ENCODE measurements at places on chromosomes 3 and 15. TPM values are rescaled to one million over a fixed set of nuclear protein-coding genes. Genes with fewer than 3 reads are reported as not detected.

The DPPA2 gene
- total RNA-seq = not detected

GRCh38 chr3:120569222-120570057, 26.7 kb upstream of the NDUFB4 start:
- DNase-seq = no peak

The ANKUB1 gene
- total RNA-seq = not detected

The NXPE3 gene
- total RNA-seq = 3.1 TPM

The BDH1 gene
- 49.0 TPM for total RNA-seq

The FBXO40 gene
- not detected for total RNA-seq

DNA sequence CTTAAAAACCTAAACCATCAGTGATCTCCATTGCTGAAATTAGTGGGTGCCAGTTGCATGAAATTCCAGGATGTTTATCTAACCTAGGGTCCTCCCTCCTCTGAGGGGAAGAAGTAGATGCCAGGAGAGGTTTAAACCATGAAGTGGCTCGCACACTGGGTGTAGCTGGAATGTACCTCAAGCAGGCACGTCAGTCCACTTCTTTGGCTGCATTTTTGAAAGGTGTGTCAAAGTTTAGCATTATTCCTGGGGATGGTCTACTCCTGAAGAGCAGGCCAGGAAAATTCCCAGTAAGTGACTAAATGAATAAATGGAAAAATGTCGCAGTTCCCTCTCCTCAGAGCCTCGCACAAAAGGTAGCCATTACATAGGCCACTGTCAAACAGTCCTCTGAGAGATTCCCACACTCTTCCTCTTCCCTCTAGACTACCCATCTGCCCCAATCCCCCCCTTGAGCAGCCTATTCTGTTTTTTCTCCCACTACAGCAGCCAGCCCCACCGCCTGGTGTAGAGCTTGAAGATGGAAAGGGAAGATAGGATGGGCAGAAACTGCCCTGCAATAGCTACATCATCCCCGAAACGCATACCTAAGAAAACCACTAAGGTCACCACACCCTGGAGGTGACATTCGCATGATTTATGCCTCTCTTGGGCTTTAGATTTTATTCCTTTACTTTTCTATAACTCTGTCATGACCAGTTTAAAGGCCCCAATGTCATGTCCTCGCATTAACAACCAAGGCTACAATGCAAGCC, 655 bp upstream of the TMOD3 start:
- DNase-seq = peak; percentile 14

GRCh38 chr3:16236856-16237393, 27.8 kb downstream of the DPH3 start:
- no peak for DNase-seq

The COL6A5 gene
- total RNA-seq = not detected

DNA sequence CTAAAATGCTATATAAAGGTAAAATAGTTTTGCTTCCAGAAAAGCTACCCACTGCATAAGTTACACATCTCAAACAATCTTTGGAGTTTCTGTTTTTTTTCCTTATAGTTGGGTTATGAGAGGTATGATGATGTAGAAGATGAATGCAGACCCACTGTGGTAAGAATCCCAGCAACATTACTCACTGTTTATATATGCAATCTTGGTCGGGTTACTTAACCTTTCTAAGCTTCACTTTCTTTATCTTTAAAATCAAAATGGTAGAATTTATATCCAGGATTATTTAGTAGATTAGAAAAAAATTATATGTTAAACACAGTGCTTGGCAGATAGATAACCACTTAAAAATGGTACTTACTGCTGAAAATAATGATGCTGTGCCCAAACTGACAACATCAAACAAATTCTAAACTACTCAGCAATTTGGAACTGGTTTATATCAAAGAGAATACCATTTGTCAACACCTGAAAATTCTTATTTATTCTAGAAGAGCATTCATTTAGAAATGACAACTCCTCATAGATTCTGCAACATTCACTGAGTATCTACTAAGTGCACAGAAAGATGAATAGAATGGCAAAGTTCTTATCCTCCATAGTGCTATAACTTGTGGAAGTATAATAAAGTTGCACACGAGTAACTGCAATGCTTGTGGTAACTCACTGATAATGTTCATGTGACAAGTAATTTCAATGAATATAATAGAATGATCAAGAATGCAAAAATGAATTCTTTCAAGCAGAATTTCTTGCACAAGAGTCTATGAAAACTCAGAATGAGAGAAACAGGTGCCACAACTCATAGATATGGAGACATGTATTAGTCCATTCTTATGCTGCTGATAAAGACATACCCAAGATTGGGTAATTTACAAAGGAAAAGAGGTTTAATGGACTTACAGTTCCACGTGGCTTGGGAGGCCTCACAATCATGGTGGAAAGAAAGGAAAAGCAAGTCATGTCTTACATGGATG, 129.0 kb upstream of the SLC7A14 start:
- DNase-seq = no peak

The CHRD gene
- total RNA-seq = not detected

DNA sequence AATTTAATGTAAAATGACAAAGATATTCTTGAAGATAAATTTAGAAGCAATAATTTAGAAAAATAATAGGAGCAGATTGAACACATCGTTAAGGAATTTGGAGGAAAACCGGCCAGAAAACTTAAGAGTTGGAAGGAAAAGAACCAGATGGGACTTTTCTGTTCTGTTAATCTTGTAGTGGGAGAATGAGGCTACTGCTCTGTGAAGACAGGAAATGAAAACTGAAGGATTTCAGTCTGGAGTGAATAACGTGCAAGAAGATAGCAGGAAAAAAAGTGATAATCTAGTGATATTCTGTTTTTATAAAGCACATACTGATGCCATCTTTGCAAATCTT, 74.2 kb downstream of the DPPA2 start:
- DNase-seq = no peak

The SV2B gene
- 1.4 TPM for total RNA-seq

- no peak for DNase-seq
Measured at GRCh38 chr3:31433679-31433992, 99.1 kb upstream of the STT3B start.

DNA sequence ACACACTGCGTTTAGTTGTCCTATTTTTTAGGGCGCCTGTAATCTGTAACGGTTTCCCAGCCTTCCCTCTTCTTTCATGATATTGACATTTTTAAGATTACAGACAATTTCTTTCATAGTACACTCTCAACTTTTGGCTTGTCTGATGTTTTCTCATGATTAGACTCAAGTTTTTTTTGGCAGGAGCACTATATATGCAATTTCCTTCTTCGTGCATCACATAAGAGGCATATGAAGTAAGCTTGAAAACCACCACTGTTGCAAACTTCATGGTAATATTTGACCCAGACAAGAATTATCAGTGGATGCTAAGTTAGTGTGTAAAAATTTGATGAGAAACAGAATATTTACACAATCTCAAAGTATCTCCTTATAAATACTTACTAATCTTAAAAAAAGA, 119.2 kb upstream of the CMC1 start:
- DNase-seq = no peak

GRCh38 chr3:178329936-178330335, 206.3 kb upstream of the KCNMB2 start:
- no peak for DNase-seq

DNA sequence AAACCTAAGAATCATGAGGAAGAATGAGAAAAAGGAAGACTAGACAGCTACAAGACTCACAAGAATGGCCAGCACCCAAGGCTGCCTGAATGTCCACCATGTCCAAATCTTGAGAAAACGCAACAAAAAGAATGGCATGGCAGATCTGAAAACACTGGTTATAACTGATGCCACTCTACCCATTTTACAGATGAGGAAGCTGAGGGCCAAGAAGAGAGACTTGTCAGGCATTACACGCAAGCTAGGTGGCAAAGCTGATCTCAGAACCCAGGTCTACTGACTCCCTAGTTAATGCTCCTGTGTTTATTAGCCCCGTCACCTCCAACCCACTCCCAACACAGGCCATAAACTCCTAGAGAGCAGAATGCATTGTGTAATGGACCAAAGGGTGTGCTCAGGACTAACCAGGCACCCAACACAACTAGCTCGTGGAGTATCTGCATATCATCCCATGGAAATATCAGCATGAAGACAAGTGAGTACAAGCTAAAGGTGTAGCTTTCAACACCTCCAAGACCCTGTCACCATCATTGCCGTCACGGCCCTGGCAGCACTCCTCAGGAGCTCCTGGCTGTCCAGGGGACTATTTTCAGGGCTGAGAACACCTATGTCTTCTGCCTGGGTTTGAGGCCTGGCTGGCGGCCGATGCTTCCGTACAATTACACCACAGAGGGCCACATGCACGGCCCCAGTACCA, 111.7 kb downstream of the XXYLT1 start:
- no peak for DNase-seq

- DNase-seq = no peak
Measured at GRCh38 chr3:196082619-196082971, 705 bp upstream of the TFRC start.

The DYNC1LI1 gene
- 29.8 TPM for total RNA-seq

The PLD1 gene
- total RNA-seq = 58.5 TPM

DNA sequence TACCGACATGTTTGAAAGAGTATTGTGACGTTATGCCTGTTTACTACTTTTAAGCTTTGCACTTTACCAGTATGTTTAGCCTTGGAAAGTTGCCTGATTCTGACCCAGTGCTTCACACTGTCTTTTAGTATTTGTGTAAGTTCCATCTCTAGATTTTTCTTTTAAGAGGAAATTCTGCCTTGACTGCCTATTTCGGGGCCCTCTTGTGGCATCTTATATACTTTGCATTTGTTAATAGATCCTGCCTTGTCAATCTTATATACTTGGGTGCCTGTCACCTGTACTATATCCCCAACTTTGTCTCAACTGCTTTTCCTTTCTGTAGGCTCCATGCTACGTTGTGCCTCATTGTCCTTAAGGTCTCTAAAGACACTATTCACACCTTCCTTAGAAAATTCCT, 244.6 kb downstream of the STXBP5L start:
- no peak for DNase-seq

GRCh38 chr3:150410311-150411105, 2.4 kb downstream of the TSC22D2 start:
- peak; percentile 40 for DNase-seq

DNA sequence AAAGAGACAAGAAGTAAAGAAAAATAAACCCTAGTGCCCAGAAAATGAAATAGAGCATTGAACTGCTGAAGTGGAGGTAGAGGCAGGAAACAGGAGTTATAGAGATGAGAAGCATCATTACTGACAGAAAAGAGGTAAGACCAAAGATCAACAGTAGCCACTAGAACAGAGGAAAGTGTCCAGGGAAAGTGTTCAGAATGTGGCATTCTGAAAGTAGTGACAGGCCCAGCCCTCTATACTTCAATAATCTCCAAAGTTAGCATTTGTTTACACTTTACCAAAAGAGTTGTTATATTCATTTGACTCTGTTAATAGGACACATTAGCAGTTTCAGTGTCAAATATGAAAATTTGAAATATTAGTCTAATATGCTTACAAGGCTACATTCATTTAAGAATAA, 727.1 kb upstream of the NECTIN3 start:
- DNase-seq = no peak

The TMEM202 gene
- not detected for total RNA-seq

- no peak for DNase-seq
Measured at GRCh38 chr3:101362406-101362805, 42.0 kb upstream of the IMPG2 start.

The BUB1B gene
- 39.0 TPM for total RNA-seq

The ADPRH gene
- total RNA-seq = 1.8 TPM

DNA sequence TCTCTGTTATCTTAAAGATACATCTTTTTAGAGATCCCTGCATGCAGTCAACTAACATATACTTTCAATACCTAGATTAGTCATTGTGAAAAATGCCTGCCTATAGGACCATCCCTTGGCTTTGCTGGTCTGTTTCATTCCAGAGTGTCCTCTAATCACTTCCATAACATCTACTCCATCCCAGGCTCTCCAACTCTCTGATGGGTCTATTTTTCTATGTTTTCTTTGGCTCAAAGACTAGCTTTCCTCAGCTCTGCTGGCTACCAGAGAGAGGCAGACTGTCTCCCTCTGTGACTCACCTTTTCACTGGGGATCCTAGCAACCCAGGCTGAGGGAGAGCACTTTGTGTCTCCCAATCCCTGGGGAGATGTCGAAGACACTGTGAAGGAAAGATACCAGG, 547.7 kb upstream of the MCTP2 start:
- no peak for DNase-seq

- no peak for DNase-seq
Measured at GRCh38 chr3:11244121-11244677, 28.0 kb upstream of the ATG7 start.

GRCh38 chr3:124791142-124791541, 60.9 kb downstream of the UMPS start:
- no peak for DNase-seq

GRCh38 chr3:128196647-128197046, 43.4 kb downstream of the EEFSEC start:
- no peak for DNase-seq

The SLC22A13 gene
- total RNA-seq = 3.5 TPM

The GOLGA8J gene
- not detected for total RNA-seq

DNA sequence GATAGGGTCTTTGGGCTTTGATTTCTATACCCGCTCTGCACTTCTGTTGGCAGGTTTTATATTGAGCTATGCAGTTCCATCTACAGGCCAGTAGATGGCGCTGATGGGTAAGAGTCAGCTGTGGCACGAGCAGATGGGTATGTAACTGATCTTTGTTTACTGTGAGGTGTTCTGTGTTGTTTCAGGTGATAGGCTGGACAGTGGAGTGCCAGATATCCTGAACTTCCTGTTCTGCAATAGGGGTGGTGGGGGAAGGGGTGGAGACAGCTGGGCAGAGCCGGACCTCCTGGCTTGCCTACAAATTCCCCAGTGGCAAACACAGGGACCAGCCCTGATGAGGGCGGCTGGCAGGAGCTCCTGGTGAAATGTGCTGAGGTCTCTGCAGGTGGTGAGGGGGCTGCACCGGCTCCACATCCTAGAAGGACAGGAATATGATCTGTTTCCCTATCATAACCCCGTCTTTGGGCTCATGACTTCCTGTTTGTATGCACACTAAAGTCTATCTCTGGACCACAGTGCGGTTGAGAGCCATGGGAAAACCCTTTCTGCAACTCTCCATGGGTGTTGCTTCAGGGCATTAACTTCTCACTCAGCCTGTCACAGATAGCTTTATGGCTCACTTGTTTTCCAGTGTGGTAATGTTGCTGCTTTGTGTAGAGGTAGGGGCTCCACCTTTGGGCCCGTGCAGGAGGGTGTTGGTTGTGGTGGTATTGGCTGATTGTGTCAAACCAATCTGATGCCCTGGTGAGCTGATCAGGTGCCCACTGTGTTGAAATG, 13.4 kb upstream of the FAM98B start:
- peak; percentile 41 for DNase-seq

DNA sequence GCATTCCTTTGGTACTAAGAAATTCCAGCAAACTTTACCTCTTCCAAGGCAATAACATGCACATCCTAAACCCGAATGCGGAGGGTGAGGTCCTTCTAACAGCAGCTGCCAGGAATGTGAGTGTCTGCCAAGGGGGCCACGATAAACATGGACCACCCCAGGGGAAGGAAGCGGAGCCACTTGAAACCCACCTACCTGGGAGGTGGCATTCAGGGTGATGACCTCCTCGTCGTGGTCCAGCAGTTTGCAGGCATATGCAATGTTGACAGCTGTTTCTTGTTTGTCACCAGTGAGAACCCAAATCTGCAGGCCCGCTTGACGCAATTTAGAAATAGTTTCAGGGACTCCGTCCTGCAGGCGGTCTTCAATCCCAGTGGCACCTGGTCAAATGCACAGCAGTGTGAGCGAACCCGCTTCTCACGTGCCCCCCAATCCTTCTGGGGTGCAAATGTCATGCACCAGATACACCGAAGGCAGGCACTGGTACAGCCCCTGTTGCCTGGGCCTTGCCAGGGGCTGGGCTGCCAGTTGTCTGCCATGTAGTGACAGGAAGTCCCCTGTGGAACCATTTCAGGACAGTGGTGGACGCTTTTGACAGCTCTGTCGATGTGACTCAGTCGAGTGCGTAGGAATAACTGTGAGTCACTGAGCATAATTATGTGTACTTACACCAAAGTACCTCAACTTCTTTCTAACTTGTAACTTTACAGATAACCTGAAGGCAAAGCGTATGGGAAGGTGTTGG, 161.2 kb downstream of the ATP10A start:
- DNase-seq = no peak

All from Calu3 (cell line).